ENCODE measurements at places on chromosomes 1 and 21.

DNA sequence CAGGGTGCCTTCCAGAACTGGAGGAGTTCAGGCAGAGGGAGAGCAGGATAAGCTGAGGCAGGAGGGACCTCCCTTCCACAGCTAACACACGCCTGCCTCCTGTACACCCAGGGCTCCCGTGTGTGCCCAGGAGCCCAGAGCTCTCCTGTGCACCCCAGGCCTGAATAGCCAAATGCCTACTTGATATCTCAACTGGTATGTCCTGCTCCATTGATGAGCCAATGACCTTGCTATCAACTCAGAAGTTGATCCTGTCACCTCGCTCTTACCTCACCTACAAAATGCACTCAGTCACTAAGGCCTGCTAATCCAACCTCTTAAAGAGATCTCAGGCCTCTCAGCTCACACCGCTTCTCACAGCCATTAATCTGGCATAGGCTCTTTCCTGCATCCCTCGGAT lies 7.1 kb downstream of the ECHDC2 start:
- no peak for DNase-seq

DNA sequence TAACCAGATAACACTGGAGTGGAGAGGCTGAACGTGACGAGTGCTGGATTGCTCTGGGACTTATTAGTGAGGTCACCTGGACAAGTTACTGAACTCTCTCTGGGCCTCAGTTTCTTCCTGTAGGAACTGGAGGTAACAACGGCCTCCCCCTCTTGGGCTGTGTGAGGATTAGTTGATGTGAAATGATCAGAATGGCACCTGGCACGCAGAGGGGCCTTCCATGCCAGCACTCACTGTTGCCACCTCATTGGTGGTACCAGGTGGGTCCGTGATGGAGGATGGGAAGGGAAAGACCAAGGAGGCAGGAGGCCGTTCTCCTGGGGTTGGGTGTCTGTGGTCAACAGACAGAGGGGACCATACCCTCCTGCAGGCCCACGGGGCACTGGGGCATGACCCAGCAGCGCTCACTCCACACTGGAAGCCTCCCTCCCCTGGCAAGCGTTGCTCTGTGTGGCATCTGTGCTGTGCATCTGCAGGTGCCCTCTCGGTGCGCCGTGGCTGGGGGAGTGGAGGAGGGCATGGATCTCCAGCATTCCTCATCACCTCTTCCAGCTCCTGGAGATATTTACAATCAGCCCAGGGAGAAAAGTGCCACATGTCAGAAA lies 349.5 kb upstream of the VAMP3 start:
- no peak for DNase-seq

DNA sequence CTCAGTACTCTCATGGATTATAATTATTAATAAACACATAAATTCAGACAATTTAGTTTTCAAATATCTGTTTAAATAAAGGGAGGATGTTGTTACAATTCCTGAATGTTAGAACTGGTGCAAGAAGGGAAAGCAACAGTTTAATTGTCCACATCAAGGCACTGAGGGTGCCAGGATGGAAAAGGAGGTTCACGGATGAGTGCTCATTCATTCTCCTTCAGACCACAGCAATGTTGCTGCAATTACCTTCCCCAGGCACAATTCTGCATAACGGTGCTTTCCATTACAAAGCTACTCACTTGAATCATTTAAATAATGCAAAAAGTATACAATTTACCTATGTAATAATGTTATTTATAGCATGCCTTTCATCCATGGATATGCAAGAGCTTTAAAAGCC lies 52.3 kb upstream of the COG2 start:
- no peak for DNase-seq

DNA sequence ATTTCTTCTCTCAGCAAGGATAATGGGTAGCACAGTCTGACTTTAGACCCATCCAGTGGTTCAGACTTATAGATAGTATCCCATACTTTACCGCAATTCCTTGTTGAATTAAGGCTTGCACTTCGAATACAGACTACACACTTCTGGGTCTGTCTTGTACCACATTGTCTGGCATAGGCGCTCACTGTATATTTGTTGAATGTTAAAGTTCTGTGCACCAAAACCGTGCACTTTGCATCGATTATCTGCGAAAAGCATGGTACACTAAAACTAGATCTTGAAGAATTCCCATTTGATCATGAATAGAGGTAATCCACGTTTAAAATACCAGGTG lies 556 bp upstream of the RYR2 start:
- no peak for DNase-seq

GRCh38 chr1:92483610-92484471 lies 2.9 kb downstream of the GFI1 start:
- no peak for DNase-seq

DNA sequence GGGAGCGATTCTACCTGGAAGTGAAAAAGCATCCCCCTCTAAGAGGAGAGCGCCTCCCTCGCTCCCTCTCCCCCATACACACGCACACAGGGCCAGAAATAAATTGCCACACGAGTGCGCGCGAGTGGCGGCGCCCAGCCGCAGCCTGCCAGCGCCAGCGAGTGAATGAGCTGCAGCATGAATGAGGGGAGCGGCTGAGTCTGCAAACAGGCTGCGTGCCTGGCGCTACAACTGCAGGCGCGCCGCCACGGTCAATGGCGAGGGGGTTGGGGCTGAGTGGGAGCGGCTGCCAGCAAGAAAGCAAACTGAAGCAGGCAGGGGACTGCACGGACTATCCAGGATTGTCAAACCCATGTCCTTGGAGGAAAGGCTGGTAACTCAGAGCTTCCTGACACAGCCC lies 2.2 kb downstream of the CAMK1G start:
- DNase-seq = no peak

DNA sequence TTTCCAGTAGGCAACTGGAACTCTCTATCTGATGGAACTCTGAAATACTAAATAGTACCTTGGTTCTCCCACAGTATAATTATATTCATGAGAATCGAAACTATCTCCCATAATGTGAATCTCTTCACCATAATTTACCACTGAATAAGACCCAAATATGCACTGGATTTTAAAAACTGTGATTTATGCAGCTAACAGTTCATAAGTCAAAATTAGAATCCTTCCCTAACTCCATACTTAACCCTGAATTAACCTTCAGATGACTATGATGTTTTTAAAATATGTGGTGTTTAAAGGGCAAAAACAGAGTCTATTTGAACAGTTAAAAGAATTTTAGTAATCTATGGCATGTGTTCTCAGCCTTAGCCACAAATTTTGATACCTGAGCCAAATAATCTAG lies 22.9 kb upstream of the SLC44A3 start:
- no peak for DNase-seq

DNA sequence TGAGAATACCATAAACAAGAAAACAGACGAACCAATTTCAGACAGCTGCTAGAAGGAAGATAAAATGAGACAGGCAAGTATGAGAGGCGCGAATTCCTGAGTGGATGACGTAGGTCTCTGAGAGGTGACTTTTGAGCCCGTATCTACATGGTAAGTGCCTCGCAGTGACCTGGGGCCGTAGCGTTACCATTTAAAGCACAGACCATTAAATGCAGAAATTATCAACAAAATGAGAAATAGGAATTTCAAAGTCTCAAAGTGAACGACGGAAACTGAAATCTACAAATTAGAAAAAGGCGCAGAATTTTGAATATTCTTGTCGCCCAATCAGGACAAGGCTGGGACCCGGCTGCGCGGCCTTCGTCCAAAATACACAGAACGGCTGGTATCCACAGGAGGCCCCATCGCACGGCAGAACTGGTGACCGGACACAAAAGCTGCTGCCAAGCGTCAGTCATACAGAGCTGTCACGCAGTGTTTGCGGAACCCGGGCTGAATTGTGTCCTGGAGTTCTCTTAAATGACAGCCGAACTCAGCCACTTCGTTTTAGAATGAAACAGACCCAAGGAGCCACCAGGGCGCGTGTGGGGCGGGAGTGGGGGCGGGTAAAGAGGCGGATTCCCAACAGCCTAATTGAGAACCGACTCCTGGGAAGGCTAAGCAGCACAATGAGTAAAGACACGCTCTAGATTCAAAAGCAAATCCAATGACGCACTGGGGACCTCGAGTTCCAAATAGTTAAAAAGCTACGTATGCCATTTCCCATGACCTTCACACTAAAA lies 13.8 kb upstream of the BOLA1 start:
- DNase-seq = peak; percentile 95

GRCh38 chr1:22114083-22115012 lies 28.5 kb downstream of the WNT4 start:
- no peak for DNase-seq

DNA sequence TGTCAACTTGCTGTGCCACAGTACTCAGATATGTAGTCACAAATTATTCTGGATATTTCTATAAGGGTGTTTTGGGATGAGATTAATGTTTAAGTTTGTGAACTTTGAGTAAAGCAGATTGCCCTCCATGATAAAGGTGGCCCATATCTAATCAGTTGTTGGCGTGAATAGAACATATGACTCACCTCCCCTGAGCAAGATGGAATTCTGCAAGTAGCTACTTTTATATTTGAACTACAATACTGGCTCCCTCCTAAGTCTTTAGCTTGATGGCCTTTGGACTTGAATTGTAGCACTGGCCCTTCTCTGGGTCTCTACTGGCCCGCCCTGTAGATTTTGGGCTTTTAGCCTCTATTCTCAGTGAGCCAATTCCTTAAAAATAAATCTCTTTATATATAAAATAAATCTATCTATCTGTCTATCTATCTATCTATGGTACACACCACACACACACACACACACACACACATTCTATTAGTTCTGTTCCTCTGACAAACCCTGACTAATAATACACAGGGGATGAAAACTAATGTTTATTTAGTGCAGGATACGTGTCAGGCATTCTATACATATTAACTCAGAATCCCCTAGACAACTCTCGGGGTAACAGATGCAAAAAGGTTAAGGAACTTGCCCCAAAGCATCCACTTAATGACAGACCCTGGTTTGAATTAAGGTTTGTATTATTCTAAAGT lies 37.9 kb upstream of the PDC start:
- DNase-seq = no peak

DNA sequence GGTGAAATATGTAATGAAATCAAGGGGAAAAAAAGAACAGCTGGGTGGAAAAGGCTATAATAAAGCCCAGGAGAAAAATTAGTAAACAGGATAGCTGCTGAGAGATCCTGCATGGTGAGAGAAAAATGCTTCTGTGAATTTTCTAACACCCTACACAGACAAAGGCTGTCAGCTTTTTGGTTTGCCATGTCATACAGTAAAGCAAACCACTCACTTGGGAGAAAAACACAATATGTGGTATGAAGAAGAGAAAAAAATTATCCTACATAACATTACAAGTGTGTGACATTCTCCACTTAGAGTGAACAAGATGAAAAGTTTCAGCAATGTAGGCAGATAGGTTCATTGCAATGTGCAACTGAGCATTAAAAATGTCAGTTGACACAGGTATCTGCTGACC lies 133.6 kb downstream of the PLPPR4 start:
- DNase-seq = no peak

- no peak for DNase-seq
Measured at GRCh38 chr1:197725044-197725443, 50.2 kb downstream of the DENND1B start.

GRCh38 chr1:228174482-228175315 lies 9.1 kb downstream of the IBA57 start:
- no peak for DNase-seq

GRCh38 chr1:49389699-49390098 lies 613.0 kb upstream of the BEND5 start:
- no peak for DNase-seq

- no peak for DNase-seq
Measured at GRCh38 chr21:17789656-17790055, 29.5 kb downstream of the C21orf91 start.

DNA sequence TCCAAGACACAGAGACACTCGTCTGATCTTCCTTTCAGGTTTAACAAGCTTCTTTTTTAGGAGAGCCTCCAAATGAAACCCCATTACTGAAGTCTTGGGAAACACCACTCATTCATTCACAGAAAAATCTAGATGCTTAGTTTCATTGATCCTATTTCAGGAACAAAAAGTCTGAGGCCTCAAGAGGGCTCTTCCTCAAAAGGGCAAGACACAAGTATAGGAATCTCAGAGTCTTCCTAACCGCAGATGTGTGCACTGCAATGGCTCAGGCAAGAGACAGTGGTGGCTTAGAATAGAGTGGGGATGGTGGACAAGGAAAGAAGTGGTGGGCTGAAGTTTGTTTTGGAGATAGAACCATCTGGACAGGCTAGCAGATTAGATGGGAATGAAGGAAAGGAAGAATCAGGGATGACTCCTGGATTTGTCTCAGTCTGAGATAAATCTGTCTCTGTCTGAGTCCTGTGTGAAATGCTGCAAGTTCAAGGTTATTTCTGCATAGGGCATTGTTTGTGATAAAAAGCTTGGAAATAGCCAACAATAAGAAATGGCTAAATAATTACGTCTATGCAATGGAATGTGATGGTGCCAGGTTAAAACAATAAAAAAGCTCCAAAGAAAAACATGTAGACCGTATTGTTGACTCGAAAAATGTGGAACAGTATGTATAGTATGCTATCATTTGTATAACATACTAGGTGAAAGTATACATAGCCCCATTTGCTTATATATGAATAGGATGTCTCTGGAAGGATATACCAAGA lies 8.9 kb upstream of the CTSE start:
- DNase-seq = no peak

- DNase-seq = no peak
Measured at GRCh38 chr21:35933466-35933865, 126.9 kb downstream of the SETD4 start.

DNA sequence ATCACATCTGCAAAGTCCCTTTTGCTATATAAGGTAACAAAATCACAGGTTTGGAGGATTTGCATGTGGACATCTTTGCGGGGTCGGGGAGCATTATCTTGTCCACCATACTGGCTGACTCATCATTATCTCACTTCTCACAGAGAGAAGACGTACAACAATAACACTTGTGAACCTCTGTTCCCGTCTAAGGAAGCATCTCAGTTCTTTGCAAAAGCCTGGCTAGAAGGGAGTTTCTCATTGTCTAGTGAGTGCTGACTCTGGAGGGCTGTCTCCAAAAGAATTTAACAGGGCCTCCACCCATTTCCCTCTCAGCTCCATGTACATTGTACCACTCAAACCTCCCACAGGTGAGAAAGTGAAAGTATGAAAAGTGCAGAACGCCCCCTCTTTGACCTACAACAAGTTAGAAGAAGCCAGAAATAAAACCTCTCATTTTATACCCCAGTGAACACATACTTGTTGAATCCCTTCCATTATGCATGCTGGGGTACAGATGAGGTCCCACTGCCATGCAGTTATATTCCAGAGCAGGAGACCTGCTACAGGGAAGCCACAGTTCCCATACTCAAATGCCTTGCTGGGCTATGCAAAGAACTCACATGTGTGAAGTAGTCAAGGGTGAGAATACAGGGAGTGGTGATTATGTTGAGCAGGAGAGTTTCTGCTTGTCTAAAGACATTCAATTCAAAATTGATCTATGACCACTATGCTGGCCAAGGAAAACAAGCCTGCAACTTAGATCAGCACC lies 121.7 kb upstream of the PRDX6 start:
- no peak for DNase-seq

- DNase-seq = no peak
Measured at GRCh38 chr1:102834688-102835320, 273.5 kb downstream of the COL11A1 start.

GRCh38 chr1:116934586-116935207 lies 25.0 kb downstream of the PTGFRN start:
- DNase-seq = no peak
